ENCODE measurements at places on chromosomes 1 and 21.

GRCh38 chr1:236608930-236609726 is 4.8 kb upstream of the HEATR1 start:
- no peak for DNase-seq

DNA sequence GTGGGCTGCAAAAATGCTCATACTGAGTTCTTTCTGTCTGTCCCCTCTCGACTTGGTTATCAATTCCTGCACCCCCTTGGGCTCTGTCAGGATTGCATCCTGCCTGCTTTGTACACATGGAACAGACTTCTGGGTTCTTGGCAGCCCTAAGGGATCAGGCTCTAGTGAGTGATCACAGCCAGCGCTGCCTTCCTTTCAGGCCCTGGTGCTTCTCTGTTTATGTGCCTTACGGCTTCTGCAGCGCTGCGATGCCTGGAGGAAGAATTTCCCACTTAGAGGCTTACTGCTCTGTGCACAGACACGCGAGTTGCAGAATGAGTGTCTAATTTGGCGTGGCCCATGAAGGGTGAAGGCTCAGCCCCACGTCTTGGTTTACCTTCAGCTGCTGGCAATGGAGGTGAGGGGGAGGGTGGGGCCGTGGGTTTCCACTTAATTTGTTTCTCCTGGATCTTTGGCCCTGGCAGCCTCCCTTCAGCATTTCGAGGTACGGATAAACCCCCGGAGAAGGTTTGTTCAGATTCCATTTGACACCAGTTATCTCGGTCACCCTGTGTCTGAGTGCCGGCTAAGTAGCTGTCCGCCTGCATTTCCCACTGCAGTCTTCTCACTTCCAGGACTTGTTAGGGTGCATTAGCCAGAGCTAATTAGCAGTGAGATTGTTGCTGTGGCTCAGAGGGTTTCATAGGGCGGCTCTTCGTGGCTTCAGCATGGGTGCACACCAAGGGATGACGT is 227.3 kb downstream of the DYRK1A start:
- no peak for DNase-seq

DNA sequence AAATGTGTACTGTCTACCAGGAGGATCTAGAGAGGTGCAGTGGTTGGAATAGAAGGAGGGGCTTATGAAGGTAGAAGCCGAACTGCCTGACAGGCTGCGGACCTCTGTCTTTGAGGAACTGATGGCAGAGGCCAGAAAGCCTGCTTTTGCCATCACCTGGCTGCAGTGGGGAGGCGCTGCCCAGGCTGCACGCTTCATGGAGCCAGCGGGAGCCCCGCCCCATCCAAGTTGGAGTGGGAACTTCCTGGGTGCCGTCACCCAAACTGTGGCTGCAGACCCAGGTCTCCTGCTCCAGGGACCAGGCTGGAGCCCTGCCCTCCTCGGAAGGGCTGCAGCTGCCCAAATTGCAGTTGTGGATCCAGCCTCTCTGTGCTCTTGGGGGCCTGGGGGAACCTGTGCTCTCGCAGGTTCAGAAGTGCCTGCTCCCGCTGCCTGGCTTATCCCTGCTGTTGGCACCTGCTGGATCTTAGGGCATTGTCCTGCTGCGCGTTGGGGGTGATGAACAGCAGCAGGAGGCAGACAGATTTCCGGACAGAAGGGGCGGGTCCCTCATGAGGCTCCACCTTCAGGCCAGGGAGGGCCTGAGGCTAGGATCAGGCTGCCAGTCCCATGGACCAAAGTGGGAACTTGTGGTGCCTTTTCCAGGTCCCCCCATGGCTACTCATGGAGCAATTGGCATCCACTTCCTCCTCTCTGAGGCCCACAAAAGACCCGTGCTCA is 118.0 kb upstream of the PLPPR4 start:
- DNase-seq: no peak

DNA sequence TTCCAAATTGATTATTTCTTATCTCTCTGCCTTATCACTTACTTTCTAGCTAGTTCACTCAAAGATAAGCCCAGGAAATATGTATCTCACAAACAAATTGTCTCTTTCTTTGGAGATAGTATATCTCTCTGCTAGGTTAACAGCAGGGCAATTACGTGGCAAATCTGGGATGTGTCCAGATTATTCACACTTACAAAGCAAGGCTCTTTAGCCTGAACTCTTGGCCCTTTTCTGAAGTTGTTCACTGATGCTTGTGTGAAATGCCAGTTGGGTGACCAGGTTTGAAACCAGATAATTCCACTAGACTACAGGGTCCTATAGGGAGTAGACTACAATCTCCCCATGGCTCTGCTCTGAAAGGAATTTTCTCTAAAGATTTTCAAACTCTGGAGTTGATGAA is 30.8 kb upstream of the FAM78B start:
- no peak for DNase-seq

DNA sequence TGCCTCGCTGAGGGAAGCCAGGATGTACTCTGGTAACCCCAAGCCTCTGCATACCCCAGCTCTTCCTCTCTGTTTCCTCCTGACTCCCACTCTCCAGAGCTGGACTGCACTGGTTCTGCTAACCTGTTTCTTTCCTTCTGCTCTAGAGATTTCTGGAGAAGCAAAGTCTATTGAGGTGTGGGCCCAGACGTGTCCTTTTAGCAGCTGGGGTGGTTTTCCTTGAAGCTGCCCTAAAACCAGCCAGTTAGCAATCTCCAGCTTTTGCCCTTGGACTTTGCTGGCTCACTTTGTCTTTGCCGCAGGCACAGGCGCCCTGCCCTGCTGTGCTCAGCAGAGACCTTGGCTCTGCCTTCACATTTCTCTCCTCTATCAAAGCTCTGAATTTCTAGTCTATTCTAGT is 171.8 kb upstream of the IVNS1ABP start:
- no peak for DNase-seq

- DNase-seq: no peak
Measured at GRCh38 chr1:236207569-236207968, 65.2 kb downstream of the GPR137B start.

DNA sequence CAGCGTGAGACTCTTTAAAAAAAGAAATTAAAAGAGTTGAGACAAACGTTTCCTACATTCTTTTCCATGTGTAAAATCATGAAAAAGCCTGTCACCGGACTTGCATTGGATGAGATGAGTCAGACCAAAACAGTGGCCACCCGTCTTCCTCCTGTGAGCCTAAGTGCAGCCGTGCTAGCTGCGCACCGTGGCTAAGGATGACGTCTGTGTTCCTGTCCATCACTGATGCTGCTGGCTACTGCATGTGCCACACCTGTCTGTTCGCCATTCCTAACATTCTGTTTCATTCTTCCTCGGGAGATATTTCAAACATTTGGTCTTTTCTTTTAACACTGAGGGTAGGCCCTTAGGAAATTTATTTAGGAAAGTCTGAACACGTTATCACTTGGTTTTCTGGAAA is 31.2 kb downstream of the IFNAR1 start:
- no peak for DNase-seq

DNA sequence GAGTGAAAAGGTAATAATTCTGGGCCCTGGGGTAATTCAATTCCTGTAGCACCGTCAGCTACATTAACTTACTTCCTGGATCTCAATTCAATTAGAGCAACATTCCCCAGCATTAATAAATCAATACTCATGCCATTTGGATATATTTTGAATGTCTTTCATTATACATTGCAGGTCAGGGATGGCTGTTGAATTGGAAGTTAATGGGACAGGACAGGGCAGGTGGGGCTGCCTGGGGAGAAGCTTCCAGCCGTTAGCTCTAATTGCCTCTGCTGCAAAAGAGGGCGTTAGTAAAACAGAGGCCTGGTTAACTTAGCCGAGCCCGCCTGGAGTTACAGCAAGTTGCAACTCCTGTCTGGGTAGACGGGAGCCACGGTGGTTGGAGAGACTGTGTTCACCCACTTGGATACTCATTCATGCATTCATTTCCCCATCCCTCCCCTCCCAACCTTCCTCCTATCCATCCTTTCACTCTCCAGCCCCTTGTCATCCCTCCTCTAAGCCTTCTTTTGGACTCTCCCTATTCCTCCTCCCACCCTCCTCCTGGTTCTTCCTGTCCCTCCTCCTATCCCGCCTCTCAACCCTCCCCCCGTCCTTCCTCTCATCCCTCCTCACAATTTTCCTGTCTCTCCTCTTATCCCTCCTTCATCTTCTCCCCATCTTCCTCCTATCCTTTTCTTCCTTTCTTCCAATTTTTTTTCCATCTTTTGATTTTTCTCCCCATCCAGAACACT is 137.6 kb upstream of the RUNX3 start:
- DNase-seq: no peak

- DNase-seq: no peak
Measured at GRCh38 chr1:208604295-208604694, 360.1 kb upstream of the PLXNA2 start.

DNA sequence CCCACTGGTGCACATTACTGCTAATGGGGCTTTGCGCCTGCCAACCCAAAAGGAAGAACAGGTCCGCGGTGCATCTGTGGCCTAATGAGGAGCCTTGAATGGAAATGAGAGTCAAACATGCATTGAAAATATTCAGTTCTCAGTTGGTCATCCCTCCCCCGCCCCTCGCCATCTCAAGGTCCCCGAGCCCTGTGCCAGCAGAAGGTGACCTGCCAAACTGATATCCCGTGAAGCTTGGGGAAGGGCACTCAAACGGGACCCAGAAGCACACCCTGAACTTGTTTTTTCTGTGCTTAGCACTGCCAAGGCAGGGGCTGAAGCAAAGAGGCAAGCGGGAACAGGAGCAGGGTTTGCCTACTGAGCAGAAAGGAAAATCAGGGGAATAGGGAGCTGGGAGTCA is 67.9 kb upstream of the ZNF648 start:
- no peak for DNase-seq

DNA sequence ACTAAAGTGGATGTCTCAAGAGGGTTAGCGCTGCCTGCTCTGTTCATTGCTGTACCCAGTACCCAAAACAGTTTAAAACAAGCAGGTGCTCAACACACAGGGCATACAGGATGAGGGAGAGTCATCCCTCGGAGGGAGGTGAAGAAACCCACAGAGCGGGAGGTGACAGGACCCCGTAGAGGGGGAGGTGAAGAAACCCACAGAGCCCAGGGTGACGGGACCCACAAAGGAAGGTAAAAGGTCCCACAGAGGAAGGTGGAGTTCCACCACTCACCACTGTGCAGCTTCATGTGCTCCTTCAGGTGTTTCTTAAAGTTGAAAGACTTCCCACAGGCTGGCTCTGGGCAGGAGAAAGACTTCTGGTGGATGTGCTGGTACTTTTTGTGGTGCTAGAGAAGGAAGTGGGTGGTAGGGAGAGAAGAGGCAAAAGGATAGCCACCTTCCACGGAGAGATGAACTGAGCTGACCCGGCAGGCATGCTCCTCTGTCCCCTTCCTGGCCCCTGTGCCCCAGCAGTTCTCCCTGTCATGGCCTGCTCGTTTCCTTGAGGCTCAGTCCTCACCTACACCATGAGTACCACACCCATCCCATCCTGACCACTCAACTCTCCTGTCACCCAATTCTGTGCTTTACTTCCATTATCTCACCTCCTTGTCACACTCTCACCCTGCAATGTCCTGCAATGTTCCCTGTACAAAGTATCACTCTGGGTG is 5.1 kb downstream of the ZNF692 start:
- DNase-seq: no peak

GRCh38 chr1:222290866-222291265 is 257.0 kb downstream of the HHIPL2 start:
- no peak for DNase-seq

DNA sequence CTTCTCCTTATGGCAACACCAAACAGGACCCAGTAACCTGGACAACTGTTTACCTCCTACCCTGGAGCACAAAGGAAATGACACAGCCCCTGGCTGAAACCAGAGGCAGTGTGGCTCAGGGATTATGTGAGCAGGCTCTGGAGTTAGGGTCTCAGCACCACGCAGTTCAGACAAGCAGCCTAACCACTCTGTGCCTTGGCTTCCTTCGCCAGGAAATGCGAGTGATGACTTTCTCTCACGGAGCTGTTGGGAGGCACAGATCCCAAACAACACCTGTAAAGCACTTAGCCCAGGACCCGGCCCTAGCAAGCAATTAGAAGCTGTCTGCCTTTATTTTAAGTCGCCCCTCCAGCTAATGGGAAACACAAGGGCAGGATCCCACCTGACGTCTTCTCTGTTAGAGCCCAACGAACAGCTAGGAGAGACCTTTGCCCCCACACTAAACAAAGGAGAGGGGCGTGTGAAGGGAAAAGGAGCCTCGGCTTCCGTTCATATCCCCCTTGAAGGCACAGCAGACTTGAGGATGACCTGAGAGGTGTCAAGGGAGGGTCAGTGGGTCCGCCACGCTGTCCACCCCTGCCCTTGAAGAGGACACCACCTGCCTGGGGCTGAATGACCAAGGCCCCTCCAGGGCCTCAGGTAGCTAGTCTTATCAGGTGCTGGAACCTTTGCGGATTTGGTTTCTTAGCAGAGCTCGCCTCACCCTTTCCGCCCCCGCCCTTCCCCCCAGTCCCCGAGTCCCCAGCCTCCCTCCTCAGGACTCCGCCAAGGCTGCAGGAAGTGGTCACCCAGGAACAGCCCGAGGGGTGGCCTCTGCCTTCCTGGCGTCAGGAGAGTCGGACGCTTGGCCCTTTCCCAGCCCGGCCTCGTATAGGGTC is 860 bp downstream of the TMEM63A start:
- no peak for DNase-seq

GRCh38 chr1:81225789-81226602 is 574.7 kb upstream of the ADGRL2 start:
- DNase-seq: no peak

DNA sequence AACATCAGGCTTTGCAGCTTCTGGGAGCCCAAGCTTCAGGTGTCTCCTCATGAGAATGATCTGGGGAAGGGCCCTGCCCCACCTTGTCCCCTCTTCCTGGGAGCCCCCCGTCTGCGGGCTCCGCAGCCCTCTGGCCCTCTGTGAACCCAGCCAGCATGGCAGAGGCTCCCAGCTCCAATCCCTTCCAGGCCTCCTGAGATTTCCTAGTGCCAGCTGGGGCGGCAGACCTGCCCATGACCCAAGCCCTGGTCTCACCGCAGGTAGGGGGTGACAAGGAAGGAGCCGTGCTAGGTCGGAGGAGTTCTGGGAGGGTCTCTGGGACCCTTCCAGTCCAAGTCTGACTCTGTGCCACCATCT is 7.7 kb downstream of the PLEKHG5 start:
- DNase-seq: no peak

DNA sequence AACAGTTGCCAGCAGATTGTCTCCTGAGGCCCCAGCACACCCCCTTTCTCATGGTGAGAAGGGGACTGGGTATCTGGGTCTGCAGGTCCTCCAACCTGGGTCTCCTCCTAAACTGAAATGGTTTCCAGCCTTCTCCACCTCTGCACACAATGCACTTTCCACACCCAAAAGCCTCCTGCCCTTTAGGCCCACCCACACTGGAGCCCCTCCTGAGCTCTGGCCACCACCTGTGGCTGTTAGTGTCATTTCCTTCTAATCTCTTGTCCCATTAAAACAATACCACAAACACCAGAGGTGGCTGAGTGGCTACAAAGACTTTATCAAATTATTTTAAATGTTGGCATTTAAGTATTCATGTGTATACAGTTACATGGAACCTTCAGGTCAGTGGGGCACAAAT is 11.5 kb downstream of the GPR3 start:
- DNase-seq: no peak
